PC-3 (cell line): ENCODE measurements at places on chromosomes 3 and 15. TPM values are rescaled to one million over a fixed set of nuclear protein-coding genes. Genes with fewer than 3 reads are reported as not detected.

The PDZRN3 gene
- total RNA-seq = not detected in 2 replicates

The CAMKV gene
- total RNA-seq = 0.58 TPM in 1 of 2 replicates, not detected in the other

The IL20RB gene
- 0.73 and 1.2 TPM in 2 replicates for total RNA-seq

The FETUB gene
- total RNA-seq = not detected in 2 replicates

The RGMA gene
- total RNA-seq = 1.3 and 2.5 TPM in 2 replicates

The GOLGA8T gene
- 0.15 TPM in 1 of 2 replicates, not detected in the other for total RNA-seq

The GP9 gene
- total RNA-seq = not detected in 2 replicates

The BFSP2 gene
- total RNA-seq = not detected in 2 replicates

The OR5H2 gene
- total RNA-seq = not detected in 2 replicates

The KCNAB1 gene
- not detected in 2 replicates for total RNA-seq

The PLAAT1 gene
- not detected in 2 replicates for total RNA-seq

The HDDC3 gene
- total RNA-seq = 18.5 and 19.6 TPM in 2 replicates

The CPLX3 gene
- not detected in 2 replicates for total RNA-seq

The PIK3CA gene
- total RNA-seq = 13.4 and 20.5 TPM in 2 replicates

The IL17RC gene
- 116 and 138 TPM in 2 replicates for total RNA-seq

The COL8A1 gene
- 2.4 and 3.8 TPM in 2 replicates for total RNA-seq

The AADACL2 gene
- total RNA-seq = not detected in 2 replicates

The LSAMP gene
- 0.15 TPM in 1 of 2 replicates, not detected in the other for total RNA-seq

The PLA2G4D gene
- total RNA-seq = 0.17 and 0.55 TPM in 2 replicates

The SST gene
- not detected in 2 replicates for total RNA-seq

The ACAD11 gene
- 4.7 and 5.8 TPM in 2 replicates for total RNA-seq

The SEMA6D gene
- total RNA-seq = 0.52 and 0.91 TPM in 2 replicates

The SLC22A14 gene
- total RNA-seq = 0.07 TPM in 1 of 2 replicates, not detected in the other

The SLC12A1 gene
- not detected in 2 replicates for total RNA-seq

The LDHAL6B gene
- not detected in 2 replicates for total RNA-seq

The CP gene
- total RNA-seq = 0.04 TPM in 1 of 2 replicates, not detected in the other

The OSTN gene
- total RNA-seq = 0.35 and 1.8 TPM in 2 replicates
